ENCODE measurements at places on chromosomes 4 and X.

DNA sequence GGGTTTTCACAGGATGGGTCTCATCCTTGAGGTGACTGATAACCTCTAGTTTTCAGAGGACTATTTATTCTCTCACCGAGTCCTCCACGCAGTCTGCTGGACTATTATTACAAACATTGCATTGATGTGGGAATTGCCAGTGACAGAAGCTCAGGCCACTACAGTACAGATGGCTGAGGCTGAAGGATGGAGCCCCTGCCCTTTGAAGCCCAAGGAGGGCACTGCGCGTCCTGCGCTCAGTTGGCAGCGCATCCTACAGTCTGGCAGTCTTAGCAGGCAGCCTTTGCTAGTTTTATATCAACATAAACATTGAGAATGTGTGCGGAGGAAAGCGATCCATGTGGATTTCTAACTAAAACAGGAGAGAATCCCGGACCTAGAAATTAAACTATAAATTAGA, 1.5 kb upstream of the RELL1 start:
- no peak for DNase-seq

DNA sequence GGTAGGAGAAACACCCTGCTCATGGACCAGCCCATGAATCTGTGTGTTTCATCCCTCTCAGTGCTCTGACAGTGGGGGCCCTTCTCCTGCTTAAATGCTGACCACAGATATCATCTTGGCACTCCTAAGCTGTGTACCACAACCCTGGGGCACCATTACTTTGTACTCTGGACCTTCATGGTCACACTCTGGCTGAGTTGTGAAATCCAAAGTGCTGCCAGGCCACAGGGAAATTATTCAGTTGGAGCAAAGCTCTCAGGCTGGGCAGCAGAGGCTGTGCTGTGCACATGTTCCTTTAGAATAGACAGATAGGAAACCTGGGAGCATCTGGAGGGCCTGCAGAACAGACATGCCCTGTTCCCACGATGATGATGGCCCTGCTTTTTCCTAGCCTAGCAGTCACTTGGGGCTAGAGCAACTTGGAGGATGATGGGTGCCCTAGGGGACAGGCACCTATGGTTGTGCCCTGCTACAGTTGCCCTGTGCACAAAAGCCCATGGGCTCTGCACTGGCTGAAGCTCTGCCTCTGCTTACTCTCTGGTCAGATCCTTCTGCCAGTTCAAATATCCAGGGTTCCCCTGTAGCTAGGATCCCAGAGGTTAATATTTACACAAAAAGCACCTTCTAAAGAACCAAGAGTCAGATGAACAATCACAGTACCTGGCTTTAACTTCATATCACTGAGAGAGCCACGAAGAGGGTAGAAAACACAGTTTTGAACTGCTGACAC, 48.5 kb upstream of the CDX4 start:
- no peak for DNase-seq

GRCh38 chrX:77977518-77977917, 8.1 kb upstream of the PGAM4 start:
- DNase-seq: no peak

- peak; percentile 73 for DNase-seq
Observed at GRCh38 chr4:7539659-7540058, 104.9 kb upstream of the PSAPL1 start.

- DNase-seq: no peak
Observed at GRCh38 chrX:150517303-150517910, 51.0 kb upstream of the MTM1 start.

GRCh38 chr4:7194251-7195140, 2.2 kb downstream of the SORCS2 start:
- DNase-seq: peak; percentile 66

- DNase-seq: no peak
Observed at GRCh38 chr4:1802151-1802715, 9.1 kb downstream of the FGFR3 start.

- no peak for DNase-seq
Observed at GRCh38 chr4:186749611-186750281, 26.1 kb upstream of the FAT1 start.
